ENCODE measurements at places on chromosomes 13 and 19. TPM values are rescaled to one million over a fixed set of nuclear protein-coding genes. Genes with fewer than 3 reads are reported as not detected.
A peak's percentile ranks its signal among the peaks of the same experiment; 100 is the strongest.

KL gene
- not detected for total RNA-seq

- no peak for DNase-seq
Measured at GRCh38 chr19:34734537-34735103, 577 bp downstream of the ZNF181 start.

FUT1 gene
- 0.13 TPM for total RNA-seq

GRCh38 chr19:3404324-3405260, 38.2 kb downstream of the NFIC start:
- peak; percentile 88 for DNase-seq

- DNase-seq = no peak
Measured at GRCh38 chr19:43675906-43676305, 5.9 kb upstream of the PLAUR start.

DNA sequence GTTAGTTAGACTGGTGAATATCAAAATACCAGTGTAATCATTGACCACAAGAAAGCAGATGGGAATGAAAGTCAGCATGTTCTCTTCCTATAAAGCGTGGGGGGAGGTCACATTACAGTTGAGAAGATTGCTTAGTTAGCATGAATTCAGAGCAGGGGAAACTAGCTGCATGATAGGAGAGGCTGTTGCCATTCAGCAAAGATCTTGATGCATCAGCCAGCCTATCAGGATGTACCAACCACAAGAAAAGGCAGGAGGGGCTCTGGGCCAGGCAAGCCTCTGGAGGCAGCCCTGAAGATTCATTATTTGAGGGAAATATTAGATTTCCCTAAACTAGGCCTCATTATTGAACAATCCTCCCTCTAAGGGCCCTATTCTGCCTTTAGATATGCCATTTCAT, 5.0 kb upstream of the MTMR6 start:
- DNase-seq = no peak

DNA sequence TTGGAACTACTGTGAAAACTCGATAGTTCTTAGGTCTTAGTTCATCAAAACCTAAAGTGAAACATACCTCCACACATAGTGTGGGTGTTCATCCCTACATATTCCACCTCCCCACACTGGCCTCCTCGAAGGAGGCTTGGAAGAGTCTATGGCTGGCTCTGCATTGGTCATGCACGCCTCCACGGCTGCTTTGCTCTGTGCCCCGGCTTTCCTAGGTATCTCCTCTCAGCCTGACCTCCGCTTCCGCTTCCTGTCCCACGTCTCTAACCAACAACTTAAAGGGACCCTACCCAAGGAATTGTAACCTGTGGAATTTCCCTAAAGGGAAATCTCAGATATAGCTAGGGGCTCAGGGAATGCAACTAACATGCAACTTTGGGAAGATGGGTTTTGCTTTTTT, 79.7 kb upstream of the MBNL2 start:
- DNase-seq = no peak

DNA sequence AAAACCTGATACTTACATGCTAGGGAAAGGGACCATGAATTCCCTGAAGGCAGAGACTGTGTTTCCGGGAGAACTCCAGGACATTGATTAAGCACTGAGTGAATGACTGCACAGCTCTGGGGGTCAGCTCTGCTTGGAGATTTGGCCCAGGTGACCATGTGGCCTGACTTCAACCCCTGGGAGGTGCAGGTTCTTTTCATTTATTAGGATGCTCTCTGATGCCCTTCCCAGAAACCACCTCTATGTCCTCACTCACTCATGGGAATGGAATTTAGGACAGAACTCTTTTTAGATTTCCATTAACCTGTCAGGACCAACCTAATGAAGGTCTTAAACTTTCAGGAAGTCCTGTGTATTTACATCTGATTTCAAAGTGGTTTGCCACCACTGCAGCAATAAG, 393.3 kb upstream of the ARGLU1 start:
- DNase-seq = no peak

IRGC gene
- not detected for total RNA-seq

GRCh38 chr13:64377606-64378005, 2852.5 kb downstream of the PCDH9 start:
- no peak for DNase-seq

- no peak for DNase-seq
Measured at GRCh38 chr19:5822181-5822844, 17.2 kb downstream of the FUT6 start.

MBD3L3 gene
- not detected for total RNA-seq

DNA sequence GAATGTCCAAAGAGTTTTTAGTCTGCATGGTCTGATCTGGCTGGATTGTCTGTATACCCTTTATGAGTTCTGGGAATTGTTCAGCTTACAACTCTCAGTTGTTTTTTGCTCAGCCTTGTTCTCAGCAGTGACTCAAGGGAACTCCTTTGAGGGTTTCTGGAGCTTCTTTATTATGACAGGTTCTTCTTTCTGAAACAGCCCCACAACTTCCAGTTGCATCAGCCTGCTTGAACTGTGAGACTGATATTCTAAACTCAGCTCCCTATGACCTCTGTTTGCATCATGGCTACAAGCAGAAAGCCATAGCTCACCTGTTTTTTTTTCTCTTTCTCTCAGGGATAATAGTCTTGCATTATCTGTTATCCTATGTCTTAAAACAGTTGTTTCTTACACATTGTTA, 85.0 kb downstream of the TDRD3 start:
- no peak for DNase-seq

- no peak for DNase-seq
Measured at GRCh38 chr13:79385694-79386093, 20.4 kb downstream of the RBM26 start.

DNA sequence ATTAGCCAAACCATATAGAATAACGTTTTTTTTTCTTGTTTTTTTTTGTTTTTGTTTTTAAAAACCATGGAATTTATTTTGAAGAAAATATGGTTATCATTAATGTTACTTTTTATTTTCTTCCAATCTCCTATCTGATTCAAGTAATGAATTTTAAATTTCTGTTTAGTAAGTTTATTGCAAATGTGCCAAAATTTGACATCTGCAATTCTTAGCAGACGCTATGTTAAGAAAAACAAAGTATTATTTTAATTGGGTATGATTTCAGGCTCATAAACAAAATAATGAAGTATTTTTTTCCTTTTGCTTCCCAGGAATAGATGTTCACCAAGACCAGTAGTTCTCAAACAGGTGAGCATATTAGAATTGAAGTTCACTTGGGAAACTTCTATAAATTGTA, 63.1 kb downstream of the POSTN start:
- DNase-seq = no peak

DNA sequence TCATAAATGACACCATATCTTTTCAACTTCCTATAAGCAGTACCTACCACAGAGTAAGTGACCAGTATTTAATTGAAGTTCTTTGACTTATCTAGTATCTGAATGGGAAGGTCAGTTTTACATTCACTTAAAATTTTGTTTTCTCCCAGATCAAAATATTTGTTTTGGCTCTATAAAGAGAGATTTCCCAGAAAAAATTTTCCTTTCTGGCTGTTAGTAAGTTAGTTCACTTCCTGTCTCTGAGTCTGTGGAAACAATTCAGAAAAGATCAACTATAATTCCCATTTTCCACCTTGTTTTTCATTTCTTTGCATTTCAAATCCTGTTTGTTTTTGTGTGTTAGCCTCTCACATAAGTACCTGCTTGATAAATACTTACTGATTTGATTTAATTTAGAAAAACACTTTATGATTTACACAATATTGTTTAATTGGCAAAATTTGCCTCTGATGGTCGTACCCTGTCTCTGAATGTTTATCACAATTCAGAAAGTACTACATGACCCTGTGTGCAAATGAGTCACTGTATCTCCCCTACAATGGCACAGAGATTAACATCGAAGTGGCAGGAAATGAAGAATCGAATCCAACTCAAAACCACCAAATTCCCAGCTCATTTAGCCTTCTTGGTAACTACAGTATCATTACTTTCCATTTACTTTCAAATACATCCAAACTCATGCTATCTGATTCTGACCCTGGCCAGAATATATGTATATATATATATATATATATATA, 15.4 kb upstream of the MED4 start:
- no peak for DNase-seq

- DNase-seq = peak; percentile 17
Measured at GRCh38 chr19:18894254-18895037, 1.5 kb downstream of the CERS1 start.

GRCh38 chr19:10431254-10431942, 11.1 kb downstream of the PDE4A start:
- DNase-seq = no peak

ZFR2 gene
- total RNA-seq = not detected

TEKTIP1 gene
- 0.62 TPM for total RNA-seq

DNA sequence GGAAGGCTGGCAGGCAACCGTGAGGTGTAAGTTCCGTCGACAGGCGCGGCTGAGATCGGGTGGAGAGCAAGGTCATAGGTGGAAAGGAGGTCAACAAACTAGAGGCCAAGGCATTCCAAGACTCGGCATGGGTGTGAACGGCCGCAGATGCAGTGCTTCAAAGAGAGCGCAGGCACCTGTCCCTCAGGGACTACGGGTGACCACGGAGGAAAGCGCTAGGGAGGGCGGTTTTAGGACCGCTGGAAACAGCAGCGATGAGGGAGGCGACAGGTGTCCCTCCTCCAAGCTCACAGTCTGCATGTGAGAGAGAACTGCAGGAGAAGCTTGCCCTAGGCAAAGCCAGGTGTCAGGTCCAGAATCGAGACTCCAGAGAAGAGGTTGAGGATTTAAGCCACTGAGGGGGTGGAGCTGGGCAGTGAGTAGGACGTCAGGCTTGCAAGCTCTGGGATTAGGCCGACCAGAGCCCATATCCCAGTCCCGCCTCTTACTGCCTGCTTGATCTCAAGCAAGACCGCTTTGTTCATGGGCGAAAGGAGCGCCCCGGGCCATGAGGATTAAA, 1.6 kb upstream of the MLNR start:
- DNase-seq = no peak

SBSN gene
- total RNA-seq = 2.1 TPM

RPS15 gene
- total RNA-seq = 1,344 TPM

DNA sequence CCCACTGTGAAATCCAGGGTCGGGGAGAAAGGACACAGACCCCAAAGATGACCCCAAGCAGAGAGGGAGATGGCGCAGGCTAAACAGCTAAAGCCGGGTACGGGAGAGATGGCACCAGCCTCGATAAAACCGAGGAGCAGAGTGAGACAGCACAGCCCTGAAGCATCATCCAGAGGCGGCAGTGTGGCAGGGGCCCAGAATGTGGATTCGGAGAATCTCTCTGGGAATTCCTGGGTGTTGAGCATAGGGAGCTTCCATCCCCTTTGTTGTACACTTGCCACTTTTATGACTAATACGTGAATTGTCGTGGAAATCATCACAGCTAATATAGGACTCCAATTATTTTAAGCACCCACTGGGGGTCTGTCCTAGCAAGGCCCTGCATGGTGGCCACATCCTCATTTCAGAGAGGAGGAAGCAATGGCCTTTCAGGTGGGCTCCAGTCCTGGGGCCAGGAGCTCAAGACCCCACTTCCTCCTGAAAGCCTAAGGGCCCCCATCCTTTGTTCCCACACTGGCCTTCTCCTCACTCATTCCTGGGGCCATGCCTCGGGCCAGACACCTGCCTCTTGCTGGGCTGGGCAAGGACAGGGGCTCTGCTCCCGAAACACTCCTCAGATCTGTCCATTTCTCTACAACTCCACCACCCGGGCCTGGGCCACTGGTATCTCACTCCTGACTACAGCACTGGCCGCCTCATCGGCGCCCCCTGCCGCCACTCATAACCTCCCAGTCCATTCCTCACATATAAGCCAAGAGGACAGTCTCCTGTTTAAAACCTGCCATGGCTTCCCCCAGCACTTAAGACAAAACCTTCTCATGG, 29.3 kb upstream of the ATP1A3 start:
- DNase-seq = peak; percentile 22

ALOX5AP gene
- not detected for total RNA-seq

DNA sequence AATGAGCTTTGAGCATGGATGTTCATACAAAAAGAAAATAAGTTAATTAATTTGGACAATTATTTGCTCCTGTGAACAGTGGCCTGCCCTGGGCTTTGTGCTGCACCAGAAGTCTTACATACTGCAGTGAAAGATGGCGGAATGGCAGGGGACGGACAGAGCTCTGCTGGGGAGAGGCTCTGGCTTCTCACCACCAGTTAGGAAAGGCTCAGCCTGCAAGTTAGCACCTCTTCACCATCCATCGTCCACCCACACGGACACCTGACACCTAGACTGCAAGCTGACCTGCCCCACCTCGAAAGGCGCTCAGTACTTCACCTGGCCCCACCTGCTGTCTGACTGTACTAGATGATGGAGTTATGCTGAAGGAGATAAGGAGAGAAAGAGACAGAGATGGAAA, 203.9 kb upstream of the IRS2 start:
- no peak for DNase-seq

DNA sequence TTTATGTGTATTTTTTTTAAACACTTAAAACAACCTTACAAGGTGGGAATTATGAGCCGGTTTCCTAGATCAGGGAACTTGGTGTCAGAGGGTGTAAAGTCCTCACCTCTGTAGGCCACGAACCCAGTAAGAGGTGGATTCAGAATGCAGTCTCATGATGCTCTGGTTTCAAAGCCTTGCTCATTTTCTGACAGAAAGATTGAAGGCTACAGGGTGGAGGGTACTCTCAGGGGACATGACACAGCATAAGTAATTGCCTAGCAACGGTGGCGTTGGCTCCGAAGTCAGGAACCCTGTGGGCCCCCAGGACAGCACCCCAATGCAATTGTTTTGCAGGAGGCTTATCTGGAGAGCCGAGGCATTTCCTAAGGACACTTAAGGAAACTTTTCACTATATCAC, 794.7 kb downstream of the EFNB2 start:
- no peak for DNase-seq

- no peak for DNase-seq
Measured at GRCh38 chr19:28968721-28969120, 244.2 kb downstream of the UQCRFS1 start.

DNA sequence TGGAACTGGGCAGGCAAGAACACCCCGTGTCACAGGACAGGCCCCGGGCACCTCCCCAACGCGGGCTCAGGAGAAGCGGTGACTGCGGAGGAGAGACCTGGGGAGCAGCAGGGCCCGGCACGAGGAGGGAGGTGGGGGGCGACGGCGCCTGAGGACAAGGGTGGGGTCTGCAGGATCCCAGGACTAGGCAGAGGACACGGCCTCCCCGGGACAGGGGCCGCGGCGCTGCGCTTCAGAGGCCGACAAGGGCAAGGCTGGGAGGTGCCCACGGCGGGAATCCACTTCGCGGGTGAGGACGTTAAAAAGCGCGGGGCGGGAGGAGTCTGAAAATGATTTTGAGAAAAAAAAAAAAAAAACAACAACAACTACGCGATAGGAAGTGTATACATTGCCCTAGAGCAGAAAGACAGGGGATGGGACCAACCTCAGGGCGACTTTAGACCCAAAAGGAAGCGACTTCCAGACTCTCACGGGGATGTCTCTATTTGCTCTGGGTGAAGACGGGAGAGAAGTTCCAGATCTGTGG, 44.9 kb downstream of the ZNF611 start:
- DNase-seq = no peak
